ENCODE measurements at places on chromosomes 16 and 17. TPM values are rescaled to one million over a fixed set of nuclear protein-coding genes. Genes with fewer than 3 reads are reported as not detected.

DNA sequence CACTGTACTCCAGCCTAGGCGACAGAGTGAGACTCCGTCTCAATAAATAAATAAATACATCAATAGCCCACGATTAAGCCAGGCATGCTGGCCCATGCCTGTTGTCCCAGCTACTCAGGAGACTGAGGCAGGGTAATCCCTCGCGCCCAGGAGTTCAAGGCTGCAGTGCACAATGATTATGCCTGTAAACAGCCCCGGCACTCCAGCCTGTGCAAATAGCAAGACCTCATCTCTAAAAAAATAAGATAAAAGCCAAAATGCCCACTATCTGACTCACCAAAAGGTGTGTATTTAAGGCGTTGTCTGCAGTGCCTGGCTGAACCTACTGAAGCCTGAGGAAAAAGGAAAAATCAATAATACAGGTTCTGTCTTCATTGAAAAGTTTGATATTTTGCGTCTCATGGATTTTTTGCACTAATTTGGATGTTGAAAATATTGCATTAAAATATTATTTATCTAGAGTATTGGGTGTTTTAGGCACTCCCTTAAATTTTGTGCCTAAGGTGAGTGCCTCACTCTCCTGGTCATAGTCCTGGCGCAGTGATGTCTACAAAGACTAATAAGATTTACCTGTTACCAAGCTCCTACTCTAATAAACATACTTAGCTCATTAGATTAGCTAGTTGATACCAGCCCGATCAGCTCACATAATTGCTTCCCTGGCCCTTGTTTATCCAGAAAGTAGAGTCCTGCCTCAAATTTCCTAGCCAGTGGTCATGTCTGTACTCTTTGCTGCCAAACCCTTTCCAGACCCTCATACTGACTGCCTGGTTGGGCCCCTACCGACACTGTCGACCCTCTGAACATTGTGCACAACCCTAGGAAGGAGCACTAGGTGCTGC, 24.7 kb upstream of the TOB1 start:
- no peak for DNase-seq

The CCL22 gene
- 2.3 TPM for total RNA-seq

GRCh38 chr16:35200662-35201061, 1741.2 kb downstream of the TP53TG3F start:
- no peak for DNase-seq

The PIMREG gene
- total RNA-seq = 13.1 TPM

- no peak for DNase-seq
Measured at GRCh38 chr16:24463196-24463945, 76.0 kb upstream of the RBBP6 start.

- DNase-seq = no peak
Measured at GRCh38 chr17:57569853-57570252, 175.2 kb downstream of the CCDC182 start.

DNA sequence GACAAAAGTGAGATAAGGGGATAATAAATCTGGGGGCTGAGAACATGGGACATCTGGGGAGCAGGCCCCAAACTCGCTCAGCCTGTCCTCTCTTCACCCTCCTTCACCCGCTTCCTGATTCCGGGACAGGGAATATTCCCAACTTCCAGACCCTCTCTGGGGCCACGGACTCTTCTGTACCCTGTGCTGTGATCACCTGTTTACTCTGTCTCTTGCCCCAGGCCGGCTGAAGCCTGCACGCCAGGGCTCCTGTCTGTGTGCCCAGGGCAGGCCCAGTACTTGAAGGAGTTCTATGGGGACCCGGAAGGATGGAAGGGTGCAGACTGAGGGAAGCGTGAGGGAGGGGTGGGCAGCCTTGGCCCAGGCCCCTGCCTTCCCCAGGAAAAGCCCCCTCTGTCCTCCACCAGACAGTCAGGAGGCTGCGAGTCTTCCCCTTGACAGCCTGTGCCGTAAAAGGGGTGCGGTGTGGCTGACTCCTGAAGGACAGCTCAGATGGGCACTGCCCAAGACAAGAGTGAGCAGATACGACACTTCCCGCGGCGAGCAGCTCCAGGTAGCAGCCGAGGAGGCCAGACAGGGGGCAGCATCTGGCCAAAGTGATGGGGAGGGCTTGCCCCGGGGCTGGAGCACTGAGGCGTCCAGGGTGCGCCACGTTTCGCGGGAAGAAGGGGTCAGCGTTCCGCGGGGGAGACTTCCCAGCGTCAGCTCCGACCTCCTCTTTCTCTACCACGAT, 1.0 kb upstream of the CCNF start:
- DNase-seq = no peak

- DNase-seq = no peak
Measured at GRCh38 chr17:78935419-78936323, 10.5 kb upstream of the TIMP2 start.
